ENCODE measurements at places on chromosomes 4 and X.

DNA sequence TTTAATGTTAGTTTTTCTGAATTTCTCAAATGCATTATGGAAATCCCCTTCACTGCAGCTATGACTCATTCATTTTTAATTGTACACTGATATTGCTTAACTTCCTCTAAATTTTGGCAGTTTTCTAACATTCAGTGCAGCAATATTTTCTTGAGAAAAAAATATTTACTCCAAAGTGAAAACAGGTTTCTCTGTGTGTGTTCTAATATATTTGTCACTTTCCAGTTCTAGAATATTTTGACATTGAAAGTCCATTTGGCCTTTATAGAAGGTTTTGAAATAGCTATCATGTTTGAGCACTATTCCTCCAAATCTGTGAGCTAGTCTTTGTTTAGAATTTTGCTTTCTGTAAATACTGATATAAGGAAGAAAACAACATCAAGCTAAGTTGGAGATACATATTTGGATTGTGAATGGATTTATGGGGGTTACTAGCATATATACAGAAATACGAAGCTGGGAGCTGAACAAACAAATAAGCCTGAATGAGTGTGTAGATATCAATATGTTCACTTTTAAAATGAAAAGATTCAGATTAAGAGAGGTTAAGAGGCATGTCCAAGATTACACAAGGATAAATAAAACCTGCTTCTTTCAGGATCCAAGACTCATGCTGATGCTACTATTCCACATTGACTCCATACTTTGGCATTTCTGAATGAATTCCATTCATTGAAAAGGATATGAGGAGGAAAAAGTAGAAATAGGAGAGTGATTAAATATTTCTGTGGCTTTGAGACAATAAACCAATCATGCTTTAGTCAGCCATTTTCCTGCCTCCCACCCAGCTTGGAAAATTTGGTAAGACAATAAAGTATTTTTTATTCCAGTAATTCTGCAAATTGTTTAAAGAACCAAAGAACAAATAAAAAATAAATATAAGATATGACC, 57.3 kb upstream of the SLIT2 start:
- DNase-seq = no peak

- DNase-seq = no peak
These were observed 3.2 kb downstream of the EFNB1 start for GRCh38 chrX:68832101-68832416.

- no peak for DNase-seq
These were observed 234.7 kb downstream of the LDB2 start for GRCh38 chr4:16663732-16664131.

DNA sequence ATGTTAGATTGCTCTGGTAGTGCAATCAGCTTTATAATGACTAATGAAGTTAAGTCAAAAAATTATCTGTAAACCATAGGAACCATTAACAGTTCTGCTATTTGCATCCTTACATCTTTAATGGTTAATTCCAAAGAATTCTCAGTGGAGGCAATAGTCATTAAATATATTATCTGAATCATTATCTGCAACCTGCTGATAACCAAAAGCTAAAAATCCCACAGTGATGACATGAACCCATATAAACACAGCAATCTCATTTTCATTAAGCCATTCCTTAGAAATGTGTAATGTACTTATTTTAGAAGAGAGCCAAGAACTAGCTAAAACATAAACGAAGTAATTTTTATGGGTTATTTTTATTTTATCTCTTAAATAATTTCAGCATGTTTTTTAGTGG, 60.2 kb downstream of the MAGEB16 start:
- no peak for DNase-seq

DNA sequence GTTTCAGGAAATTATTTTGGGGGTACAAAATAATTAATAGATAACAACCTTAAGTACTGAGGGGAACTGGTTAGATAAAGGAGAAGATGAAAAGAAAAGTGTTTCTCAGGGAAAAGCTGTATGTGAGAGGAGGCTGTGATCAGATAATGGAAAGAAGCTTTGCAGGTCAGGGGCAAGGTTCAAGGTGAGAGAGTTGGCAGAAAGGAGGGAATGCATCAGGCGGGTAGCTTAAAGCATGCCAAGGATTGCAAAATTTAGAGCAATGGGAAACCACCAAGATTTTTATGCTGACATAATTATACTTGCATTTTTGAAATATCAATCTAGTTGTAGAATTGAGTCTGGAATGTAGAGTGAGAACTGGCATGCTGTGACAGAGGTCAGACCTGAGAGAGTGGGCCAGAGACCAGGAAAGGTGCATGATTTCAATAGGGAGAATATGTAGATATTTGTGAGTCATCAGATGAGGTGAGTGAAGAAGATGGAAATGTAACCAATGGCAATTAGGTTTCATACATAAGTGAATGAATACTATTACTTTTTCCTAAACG, 508.7 kb downstream of the TRIML1 start:
- no peak for DNase-seq
